ENCODE measurements at places on chromosomes 1 and 21. TPM values are rescaled to one million over a fixed set of nuclear protein-coding genes. Genes with fewer than 3 reads are reported as not detected.

The IFNLR1 gene
- 1.5 TPM for total RNA-seq

The GBP2 gene
- total RNA-seq: 3.5 TPM

The VAV3 gene
- total RNA-seq: 1.3 TPM

The ENO1 gene
- 2,369 TPM for total RNA-seq

The PDPN gene
- total RNA-seq: 7.3 TPM

The SYT11 gene
- 21.8 TPM for total RNA-seq

The FOXD2 gene
- total RNA-seq: 0.51 TPM

The KRTAP13-3 gene
- total RNA-seq: not detected

The SLC27A3 gene
- total RNA-seq: 24.0 TPM

The ERRFI1 gene
- 126 TPM for total RNA-seq

The KRTAP19-1 gene
- not detected for total RNA-seq

The FAM167B gene
- total RNA-seq: 0.63 TPM

The LDLRAD1 gene
- not detected for total RNA-seq

The CSF3R gene
- not detected for total RNA-seq

The PPP1R15B gene
- 28.8 TPM for total RNA-seq

The CASQ2 gene
- not detected for total RNA-seq

The KDF1 gene
- 1.6 TPM for total RNA-seq

The CTSK gene
- 2.0 TPM for total RNA-seq

The C4BPA gene
- total RNA-seq: not detected

The SLAMF8 gene
- total RNA-seq: not detected

The EXTL1 gene
- total RNA-seq: 2.3 TPM

The PTCH2 gene
- under 0.01 TPM for total RNA-seq

The MROH9 gene
- total RNA-seq: not detected

The TMEM82 gene
- total RNA-seq: not detected

The RPL5 gene
- 1,194 TPM for total RNA-seq

The OR10Z1 gene
- total RNA-seq: not detected

The C1orf141 gene
- not detected for total RNA-seq

The PGBD5 gene
- 1.3 TPM for total RNA-seq

The PRKAA2 gene
- 3.4 TPM for total RNA-seq

The CFHR2 gene
- not detected for total RNA-seq

The C8B gene
- not detected for total RNA-seq

The RGS13 gene
- total RNA-seq: not detected

The ANXA9 gene
- 1.3 TPM for total RNA-seq

The XCL1 gene
- not detected for total RNA-seq

The MAP1LC3C gene
- total RNA-seq: 0.63 TPM

The BSND gene
- total RNA-seq: not detected

The KISS1 gene
- total RNA-seq: 2.3 TPM

The PINK1 gene
- 67.3 TPM for total RNA-seq

The KRTAP13-2 gene
- total RNA-seq: not detected

The CACNA1E gene
- total RNA-seq: not detected

The WNT4 gene
- under 0.01 TPM for total RNA-seq

The TMEM183A gene
- total RNA-seq: 60.8 TPM

The CFAP107 gene
- not detected for total RNA-seq

The S100A10 gene
- 286 TPM for total RNA-seq

The NBPF4 gene
- total RNA-seq: not detected

The SYT14 gene
- 2.6 TPM for total RNA-seq

The ASPM gene
- 49.2 TPM for total RNA-seq

The CDC73 gene
- 8.2 TPM for total RNA-seq

The SMG5 gene
- 59.6 TPM for total RNA-seq

The CYP2J2 gene
- total RNA-seq: 2.9 TPM

The RXRG gene
- total RNA-seq: not detected

The LCE1E gene
- total RNA-seq: not detected

The PDE9A gene
- total RNA-seq: not detected

The FABP3 gene
- total RNA-seq: 18.1 TPM

The FAM151A gene
- not detected for total RNA-seq

The HENMT1 gene
- 4.2 TPM for total RNA-seq

The TSPEAR gene
- not detected for total RNA-seq

All from mesangial cell (primary cell).